SK-MEL-5 (cell line): ENCODE measurements at places on chromosomes 6 and 20.
A peak's percentile ranks its signal among the peaks of the same experiment; 100 is the strongest.

DNA sequence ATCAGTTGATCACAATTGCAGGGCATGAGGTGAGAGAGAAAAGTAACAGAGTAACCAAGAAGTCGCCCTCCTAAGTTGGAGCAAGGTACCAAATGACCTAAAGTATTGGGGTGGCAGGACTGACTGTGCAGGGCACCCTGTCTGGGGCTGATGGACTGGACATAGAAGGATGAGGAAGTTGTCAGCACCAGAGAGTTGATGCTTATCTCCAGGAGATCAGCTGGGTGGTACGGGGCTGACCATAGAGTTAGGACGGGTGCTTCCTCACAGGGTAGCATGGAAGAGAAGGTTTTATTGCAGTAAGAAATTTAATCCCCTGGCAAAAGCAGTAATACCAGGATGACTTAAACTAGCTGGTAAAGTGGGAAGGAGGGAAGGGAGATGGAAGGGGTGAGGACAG, 66.7 kb downstream of the TMEM170B start:
- DNase-seq, result no peak

GRCh38 chr6:32666420-32667300, at the start of gene HLA-DQB1:
Gene HLA-DQB1, minus strand, starts transcription at chr6:32666657. Its CDS starts 50 bp downstream, at chr6:32666607.
- DNase-seq, result peak; percentile 80

GRCh38 chr6:56009636-56010035, 134.2 kb upstream of the BMP5 start:
- no peak for DNase-seq

DNA sequence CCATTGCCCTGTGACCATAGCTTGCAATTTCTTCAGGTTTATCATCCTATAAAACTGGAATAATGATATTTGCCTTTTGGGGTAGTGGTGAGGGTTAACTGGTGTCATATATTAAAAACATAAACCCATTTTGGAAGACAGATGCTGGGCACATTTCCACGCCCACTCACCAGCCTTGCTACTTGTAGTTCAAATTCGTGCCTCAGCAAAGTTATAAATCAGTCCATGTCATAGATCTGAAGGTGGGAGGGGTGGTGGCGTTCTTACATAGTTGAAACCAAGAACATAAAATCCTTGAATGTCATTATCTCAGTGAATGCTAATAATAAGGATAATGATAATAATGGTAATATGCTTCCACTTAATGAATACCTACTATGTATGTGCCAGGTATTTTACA, 9.4 kb upstream of the ELMO2 start:
- no peak for DNase-seq

GRCh38 chr6:2543321-2543720, 207.4 kb downstream of the MYLK4 start:
- no peak for DNase-seq

GRCh38 chr6:72363844-72364740, 257.8 kb upstream of the KCNQ5 start:
- DNase-seq, result no peak

DNA sequence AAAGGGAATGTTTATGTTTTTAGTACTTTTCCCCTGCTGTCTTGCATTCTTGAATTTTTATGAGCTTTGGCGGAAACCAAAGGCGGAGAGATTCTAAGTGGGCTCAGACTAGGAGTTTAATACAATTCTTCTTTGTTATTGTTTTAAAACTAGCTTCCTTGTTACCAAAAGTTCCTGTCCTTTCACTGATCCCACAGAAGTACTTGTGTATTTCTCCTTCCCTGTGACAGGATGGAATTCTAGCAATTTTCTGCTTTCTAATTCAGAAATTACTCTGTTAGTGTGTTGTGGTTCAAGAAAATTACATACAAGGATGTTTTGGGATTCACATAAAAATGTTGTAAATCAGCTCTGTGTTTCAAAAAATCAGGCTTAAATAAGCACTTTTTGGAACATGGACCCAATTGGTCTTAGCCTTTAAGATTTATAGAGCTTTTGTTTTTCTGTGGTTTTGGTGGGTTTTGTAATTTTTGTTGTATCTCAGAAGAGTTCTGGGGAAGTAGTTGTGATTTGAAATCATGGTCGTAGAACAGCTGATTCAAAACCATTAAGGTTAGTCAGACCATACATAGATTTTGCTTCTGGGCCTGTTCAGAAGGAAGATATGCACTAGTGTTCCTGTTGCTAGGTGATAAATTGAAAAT, 17.6 kb upstream of the CTAGE9 start:
- DNase-seq, result peak; percentile 91

- DNase-seq, result peak; percentile 8
These were observed 47.3 kb downstream of the ZFAND3 start for GRCh38 chr6:37866590-37867507.

- DNase-seq, result peak; percentile 81
These were observed 88.6 kb downstream of the MCHR2 start for GRCh38 chr6:99905209-99906106.

DNA sequence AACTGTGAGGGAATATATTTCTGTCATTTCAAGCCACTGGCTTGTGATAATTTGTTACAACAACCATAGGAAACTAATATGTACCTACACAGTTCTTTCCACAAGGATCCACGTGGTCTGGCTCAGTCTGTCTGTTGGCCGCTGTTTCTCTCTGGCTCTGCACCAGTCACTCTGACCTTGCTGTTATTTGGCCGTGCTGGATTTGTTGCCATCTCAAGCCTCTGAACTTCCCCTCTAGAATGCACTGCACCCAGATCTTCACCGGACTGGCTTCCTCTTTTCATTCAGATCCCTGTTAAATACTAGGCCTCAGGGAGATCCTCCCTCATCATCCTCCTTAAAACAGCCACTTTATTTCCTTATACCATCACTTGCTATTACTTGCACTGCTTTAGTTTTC, 446.8 kb downstream of the TFAP2B start:
- DNase-seq, result no peak

GRCh38 chr20:38334016-38334415, 12.3 kb upstream of the LBP start:
- no peak for DNase-seq

- DNase-seq, result peak; percentile 87
These were observed 89.1 kb downstream of the NCR2 start for GRCh38 chr6:41424370-41425058.

- DNase-seq, result no peak
These were observed 10.4 kb downstream of the FAM110A start for GRCh38 chr20:843912-844311.

- DNase-seq, result peak; percentile 55
These were observed 593.1 kb downstream of the PKHD1 start for GRCh38 chr6:51494342-51494741.

- peak; percentile 22 for DNase-seq
These were observed 73.7 kb downstream of the SMLR1 start for GRCh38 chr6:130900913-130901312.

DNA sequence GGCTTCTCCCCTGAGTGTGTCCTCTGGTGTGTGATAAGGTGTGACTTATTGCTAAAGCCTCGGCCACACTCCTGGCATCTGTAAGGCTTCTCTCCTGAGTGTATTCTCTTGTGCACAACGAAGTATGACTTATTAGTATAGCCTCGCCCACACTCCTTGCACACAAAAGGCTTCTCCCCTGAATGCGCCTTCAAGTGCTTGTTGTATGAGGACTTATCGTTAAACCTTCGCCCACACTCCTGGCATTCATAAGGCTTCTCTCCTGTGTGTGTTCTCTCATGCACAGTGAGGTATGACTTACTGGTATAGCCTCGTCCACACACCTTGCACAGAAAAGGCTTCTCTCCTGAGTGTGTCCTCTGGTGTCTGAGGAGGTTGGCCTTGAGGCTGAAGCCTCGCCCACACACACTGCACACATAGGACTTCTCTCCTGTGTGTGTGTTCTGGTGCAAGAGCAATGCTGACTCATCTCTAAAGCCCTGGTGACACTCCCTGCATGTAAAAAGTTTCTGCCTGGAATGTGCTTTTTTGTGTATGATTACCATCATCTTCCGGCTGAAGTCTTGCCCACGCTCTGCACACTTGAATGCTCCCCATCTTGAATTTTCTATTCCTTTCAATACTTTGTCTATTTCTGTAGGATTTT, 20.4 kb downstream of the ZNF337 start:
- DNase-seq, result no peak

GRCh38 chr6:116291701-116292396, 12.1 kb upstream of the TSPYL1 start:
- DNase-seq, result no peak

DNA sequence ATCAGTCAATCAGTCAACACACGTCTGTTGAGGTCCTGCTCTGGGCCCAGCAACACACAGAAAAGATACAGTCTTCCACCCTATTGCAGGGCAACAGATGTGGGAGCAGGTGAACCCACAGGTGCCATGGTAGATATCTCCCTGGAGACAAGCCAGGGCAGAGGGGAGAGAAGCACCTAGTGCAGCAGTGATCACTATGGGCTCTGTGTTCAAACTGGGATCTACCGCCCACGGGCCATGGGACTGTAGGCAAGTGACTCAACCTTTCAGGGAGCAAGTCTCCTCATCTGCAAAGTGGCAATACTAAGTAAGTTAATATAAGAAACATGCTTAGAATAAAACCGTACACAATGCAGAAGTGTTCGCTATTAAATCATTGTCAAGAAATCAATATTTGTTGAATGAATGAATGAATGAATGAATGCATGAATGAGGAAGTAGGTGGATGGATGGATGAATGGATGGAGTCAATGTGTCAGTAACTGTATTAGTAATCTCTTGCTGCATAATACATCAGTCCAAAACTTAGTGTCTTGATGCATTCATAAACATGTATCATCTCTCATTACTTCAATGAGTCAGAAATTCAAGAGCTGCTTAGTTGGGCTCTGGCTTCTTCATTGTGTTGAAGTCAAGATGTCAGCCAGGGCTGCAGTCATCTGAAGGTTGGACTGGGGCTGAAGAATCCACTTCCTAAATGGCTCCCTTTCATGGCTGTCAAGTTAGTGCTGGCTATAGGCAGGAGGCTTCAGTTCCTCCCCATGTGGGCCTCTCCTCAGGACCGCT, 31.9 kb upstream of the NFATC2 start:
- DNase-seq, result no peak

GRCh38 chr6:136593748-136594490, 43.7 kb upstream of the MAP7 start:
- DNase-seq, result peak; percentile 49

DNA sequence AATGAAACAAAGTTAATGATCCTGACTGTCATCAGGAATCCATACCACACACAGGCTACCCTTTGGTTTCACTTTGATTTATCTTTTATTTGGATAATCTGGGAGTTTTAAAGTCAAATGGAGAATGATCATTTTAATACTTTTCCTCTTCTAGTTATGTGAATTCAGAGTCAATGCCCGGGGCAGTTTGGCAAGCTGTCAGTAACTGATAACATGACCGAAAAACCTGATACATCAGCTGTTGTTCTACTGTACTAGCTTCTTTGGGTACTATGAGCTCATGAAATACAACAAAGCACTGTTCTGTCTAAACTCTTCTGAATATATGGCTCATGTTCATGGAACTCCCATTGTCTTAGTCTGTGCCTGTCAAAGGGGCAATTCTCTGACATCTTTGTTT, 30.2 kb downstream of the KLHL31 start:
- DNase-seq, result peak; percentile 80

DNA sequence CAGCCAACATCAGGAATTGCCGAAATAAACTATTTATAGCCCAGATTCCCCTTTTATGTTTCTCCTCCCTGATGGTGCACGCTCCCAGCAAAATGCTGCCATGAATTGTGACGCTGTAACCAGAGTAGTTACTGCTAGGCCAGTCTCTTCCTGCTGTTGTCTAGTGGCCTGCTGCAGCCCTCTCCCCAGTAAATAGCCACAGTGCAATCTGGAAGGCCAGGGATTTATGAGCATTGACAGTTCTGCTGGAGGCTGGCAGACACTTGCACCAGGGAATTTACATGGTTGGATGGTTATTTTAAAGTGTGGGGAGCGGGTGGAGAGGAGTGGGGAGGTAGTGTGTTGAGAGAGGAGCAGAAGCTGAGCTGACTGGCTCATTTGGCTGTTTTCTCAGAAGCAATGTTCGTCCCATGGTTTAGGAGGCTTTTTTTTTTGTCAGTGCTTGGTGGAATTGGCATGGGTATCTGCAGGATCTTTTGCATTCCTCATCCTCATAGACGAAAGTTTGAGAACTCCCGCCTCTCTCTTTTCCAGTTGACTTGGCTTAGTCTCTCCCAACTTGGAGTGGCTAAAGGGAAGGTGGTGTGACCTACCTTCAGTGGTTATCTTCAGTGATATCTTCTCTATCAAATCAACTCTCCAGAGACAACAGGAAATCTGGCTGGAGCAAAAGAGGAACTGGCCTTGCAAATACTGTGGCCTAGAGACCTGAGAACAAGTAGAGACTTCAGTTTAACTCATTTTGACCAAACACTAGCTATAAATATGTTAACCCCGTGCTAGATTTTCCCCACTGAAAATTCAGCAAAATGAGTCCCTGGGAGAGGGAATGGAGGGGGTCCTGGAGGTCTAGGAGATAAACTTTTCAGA, 99.3 kb upstream of the VSTM2L start:
- DNase-seq, result no peak

- peak; percentile 90 for DNase-seq
These were observed 64.8 kb downstream of the KIAA0319 start for GRCh38 chr6:24581084-24581669.

GRCh38 chr20:59812286-59813125, 120.9 kb downstream of the SYCP2 start:
- no peak for DNase-seq

DNA sequence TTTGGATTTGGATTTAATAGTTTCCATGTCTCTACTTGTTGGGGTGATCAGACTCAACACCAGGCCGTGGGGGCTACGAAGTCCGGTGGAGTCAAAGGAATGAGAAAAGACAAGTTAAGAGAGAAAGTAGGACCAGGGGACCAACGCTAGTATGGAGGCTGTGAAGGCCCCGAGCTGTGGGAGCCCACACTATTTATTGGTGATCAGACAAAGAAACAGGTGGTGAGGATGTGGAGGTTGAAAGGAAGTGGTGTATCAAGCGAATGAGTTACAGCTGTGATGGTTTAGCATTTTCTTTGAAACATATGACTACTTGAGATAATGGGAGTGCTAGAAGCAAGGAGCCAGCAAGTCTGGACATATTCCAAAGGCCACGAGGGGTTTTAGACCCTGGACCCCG, 62.4 kb downstream of the AKAP7 start:
- DNase-seq, result no peak

DNA sequence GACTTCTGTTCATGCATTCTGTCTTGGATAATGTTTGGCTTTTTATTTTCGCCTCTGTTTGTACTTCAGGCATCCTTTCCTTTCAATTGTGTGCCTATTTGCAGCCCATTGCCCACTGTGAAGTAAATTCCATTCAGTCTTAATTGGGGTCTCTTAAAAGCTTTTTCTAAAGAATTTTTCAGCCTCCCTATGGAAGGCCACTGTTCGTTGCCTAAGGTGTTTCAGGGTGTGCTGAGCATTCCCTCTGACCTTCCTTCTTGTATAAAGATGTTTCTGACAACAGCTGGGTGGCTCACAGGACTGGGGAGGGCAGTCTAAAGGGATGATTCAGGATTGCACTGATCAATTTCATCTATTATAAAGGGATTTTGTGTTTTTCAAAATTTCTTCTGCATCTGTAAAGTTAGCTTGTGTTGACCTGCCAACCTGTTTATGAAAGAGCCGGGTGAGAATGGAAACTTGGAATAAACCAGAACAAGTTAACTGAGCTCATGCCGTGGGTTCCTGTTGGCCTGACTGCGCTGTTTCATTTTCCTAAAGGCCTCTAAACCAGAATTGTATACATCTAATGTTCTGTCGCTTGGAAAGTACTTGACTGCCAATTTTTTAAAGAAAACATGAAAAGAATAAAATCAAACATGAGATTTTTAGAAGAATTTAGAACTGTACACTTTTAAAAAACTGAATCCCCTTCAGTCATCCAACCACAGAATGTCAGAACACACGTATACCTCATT, 14.3 kb downstream of the PHACTR2 start:
- DNase-seq, result no peak
